H1 (cell line): ENCODE measurements at places on chromosomes 3 and 15. TPM values are rescaled to one million over a fixed set of nuclear protein-coding genes. Genes with fewer than 3 reads are reported as not detected.

- no peak for DNase-seq
- no peak overlapping the region for H3K27ac ChIP-seq
These were observed 16.9 kb downstream of the ZNF717 start for GRCh38 chr3:75768303-75769017.

GRCh38 chr3:24981924-24982323 is 446.1 kb upstream of the RARB start:
- no peaks in the 10 kb centered on the region for H3K36me3 ChIP-seq
- no peak overlapping the region for H3K27ac ChIP-seq
- DNase-seq = no peak
- H3K4me1 ChIP-seq = peaks cover 3% of the 10 kb centered on the region

DNA sequence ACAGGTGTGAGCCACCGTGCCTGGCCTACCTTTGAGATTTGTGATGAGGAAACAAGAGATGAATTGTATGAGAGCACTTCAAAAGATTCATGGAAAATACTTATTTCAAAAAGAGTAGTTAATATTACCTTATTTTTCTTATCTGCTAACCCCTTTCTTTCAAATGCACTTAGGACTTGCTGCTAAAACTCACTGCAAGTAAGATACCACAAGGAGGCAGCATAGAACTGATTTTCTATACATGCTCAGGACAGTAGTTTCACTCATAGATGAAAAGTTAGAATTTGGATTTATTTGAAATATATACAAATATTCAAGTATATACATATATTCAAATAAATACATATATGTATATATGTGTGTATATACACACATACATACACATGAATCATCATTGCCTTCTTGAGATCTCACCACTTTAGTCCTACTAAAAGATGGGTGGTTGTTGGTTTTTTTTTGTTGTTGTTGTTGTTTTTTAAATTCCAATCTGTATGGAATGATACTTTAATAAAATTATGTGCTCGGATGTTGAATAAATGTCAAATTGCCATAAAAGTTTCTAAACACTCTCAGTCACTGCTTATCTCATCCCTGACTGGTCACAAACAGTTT is 2.4 kb downstream of the CCNDBP1 start:
- no peak for DNase-seq
- H3K4me3 ChIP-seq = no peak overlapping the region
- H3K4me1 ChIP-seq = peaks cover 6% of the 10 kb centered on the region; the same call in 1 of the 2 replicates
- H3K27me3 ChIP-seq = no peaks in the 10 kb centered on the region

- DNase-seq = no peak
- H3K36me3 ChIP-seq = no peaks in the 10 kb centered on the region
- peaks cover 2% of the 10 kb centered on the region; the same call in 1 of the 2 replicates for H3K4me1 ChIP-seq
- no peaks in the 10 kb centered on the region for H3K27me3 ChIP-seq
- no peak overlapping the region for H3K27ac ChIP-seq
- H3K4me3 ChIP-seq = no peak overlapping the region
These were observed 43.0 kb downstream of the RAD54L2 start for GRCh38 chr3:51581524-51581923.

IGSF11 gene
- 1.1 and 1.6 TPM in 2 replicates for total RNA-seq

SNX22 gene
- 4.9 and 5.1 TPM in 2 replicates for total RNA-seq

PRRT3 gene
- 8.4 and 9.2 TPM in 2 replicates for total RNA-seq

- H3K4me1 ChIP-seq = no peaks in the 10 kb centered on the region
- no peak overlapping the region for H3K4me3 ChIP-seq
- no peaks in the 10 kb centered on the region for H3K36me3 ChIP-seq
- DNase-seq = no peak
- no peaks in the 10 kb centered on the region for H3K27me3 ChIP-seq
- H3K27ac ChIP-seq = no peak overlapping the region
These were observed 349.5 kb upstream of the POU1F1 start for GRCh38 chr3:87625876-87626275.

DNA sequence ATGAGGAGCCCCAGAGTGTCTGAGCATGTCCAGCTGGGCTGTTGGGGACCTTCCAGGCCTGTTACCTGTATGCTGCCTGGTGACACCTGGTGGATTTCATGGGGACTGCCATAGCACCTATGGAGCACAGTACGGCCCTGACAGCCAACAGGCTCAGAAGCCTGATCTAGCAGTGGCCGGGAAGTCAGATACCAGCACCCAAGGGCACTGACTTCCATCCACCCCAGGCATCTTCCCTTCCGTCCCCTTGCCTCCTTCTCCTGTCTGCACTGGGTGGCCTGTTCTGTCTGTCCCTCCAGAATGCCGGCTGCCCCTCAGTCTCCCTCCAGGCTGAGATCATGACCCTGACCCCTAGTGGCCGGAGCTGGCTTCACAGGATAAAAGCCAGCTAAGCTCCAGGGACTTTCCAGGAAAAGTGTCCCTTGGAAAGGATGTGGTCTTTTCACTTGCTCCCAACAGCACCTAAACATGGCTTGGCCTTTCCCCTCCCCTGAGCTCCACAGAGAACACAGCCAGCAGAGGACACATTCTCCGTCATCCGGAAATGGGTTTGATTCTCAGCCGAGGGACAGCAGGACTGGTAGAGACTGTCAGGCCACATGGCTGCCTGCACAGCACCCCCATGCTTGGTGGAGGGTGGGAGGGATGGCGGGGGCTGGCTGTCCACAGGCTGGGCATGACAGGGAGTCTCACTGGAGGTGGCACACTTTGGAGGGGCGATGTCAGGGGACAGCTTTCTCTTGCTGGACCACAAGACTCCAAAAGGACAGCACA is 9.5 kb downstream of the RPS17 start:
- H3K36me3 ChIP-seq = peaks cover 2% of the 10 kb centered on the region
- H3K4me3 ChIP-seq = peak overlapping the region; percentile 32; the same call in 1 of the 2 replicates
- H3K27me3 ChIP-seq = no peaks in the 10 kb centered on the region
- no peak overlapping the region; the same call in 1 of the 2 replicates for H3K27ac ChIP-seq

- no peaks in the 10 kb centered on the region for H3K4me1 ChIP-seq
- H3K27me3 ChIP-seq = no peaks in the 10 kb centered on the region
- peak within 1 kb of the TSS; percentile 81 for H3K4me3 ChIP-seq
These were observed at the start of gene EID1 for GRCh38 chr15:48877630-48878595. TSS of gene EID1 (plus strand) at chr15:48878134. CDS start at chr15:48878177, 43 bp downstream.

DNA sequence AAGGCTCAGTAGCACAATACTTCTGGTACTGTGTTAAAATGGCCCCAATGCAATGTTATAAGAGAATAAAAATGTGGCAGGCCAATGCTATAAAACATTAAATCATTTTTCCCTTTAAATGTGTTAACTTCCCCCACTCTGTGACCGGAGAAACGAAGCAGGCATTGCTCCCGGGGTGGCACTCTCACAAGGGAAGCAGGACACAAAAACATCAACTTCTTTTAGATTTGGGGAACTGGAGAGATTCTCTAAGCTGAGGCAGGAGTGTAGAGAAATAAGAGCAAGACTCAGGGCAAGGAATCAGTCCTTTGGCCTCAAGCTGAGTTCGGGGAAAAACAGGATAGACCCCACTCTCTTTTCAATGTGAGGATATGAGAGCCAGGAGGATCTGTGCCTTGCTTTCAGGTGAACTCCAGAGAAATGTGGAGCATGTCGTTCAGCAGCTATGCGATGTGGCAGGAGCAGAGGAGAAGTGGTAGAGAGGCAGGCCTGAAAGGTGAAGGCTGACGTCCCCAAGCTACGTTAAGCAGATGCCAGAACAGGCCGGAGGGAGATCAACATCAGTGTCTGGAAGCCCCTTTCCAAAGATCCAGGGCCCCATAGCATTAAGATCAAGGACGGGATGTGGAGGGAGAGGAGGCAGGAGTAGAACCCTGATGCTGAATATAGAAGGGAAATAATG is 160.2 kb downstream of the PLD1 start:
- DNase-seq = no peak
- H3K27me3 ChIP-seq = no peaks in the 10 kb centered on the region
- no peak overlapping the region for H3K27ac ChIP-seq
- no peaks in the 10 kb centered on the region for H3K4me1 ChIP-seq

GRCh38 chr3:197354568-197355001 is 56.2 kb upstream of the DLG1 start:
- DNase-seq = no peak
- no peak overlapping the region for H3K4me3 ChIP-seq
- H3K27ac ChIP-seq = no peak overlapping the region
- H3K36me3 ChIP-seq = no peaks in the 10 kb centered on the region
- H3K27me3 ChIP-seq = no peaks in the 10 kb centered on the region; the same call in 1 of the 2 replicates

DNA sequence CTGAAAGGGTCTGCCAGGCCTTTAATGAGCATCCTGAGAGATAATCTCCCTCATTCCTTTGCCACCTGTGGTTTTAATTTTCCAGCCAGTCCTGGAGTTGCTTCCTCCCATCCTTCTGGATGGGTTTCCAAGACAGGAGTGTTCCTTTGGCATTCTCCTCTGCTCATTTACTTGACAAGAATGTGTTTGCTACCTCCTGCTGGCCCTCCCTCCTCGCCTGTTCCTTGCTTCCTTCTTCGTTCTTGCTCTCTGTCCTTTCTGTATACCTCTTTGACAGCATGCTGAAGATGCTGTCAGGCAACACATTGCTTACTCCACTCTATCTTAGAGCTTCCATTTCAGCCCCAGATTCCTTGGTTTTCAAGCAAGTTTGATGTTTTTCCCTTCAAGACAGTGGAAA is 46.0 kb downstream of the ERC2 start:
- no peak overlapping the region for H3K4me3 ChIP-seq
- DNase-seq = no peak
- H3K27ac ChIP-seq = no peak overlapping the region
- no peaks in the 10 kb centered on the region for H3K27me3 ChIP-seq
- peaks cover 9% of the 10 kb centered on the region for H3K4me1 ChIP-seq

DNA sequence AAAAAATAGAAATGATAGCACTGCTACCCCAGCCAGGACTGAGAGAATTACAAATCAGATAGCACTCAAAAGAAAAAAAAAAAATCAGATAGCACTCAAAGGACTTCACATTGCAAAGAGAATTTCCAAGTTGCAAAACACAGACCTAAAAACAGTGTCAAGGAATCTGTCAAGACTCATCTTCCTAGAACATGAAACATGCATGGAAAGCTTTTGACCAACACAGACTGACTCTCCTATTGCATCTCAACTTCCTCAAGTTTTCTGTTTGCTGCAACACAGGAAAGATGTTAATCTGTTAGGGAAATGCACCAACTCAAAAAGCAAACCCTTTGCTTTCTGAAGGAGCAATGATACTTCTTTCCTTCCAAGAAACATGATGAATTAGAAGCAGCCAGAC is 42.3 kb downstream of the RAB27A start:
- H3K36me3 ChIP-seq = no peaks in the 10 kb centered on the region
- H3K4me1 ChIP-seq = no peaks in the 10 kb centered on the region
- no peaks in the 10 kb centered on the region for H3K27me3 ChIP-seq
- no peak overlapping the region for H3K27ac ChIP-seq
- no peak overlapping the region for H3K4me3 ChIP-seq
- no peak for DNase-seq

KBTBD12 gene
- 0.17 and 0.63 TPM in 2 replicates for total RNA-seq

DNA sequence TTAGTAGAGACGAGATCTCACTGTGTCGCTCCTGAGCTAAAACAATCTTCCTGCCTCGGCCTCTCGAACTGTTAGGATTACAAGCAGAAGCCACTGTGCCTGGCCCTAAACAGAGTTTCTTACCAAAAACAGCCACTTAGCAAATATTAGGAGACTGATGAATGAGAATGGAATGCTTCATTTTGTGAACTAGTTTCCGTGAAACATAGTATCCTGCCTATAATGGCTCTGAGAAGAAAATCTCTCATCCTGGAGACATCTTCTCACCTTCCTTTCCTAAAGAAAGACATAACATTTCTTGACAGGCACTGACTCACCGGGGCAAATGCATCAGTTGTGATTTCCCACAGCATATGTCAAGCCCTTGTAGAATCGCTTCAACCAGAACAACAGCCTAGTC is 44.9 kb downstream of the GJD2 start:
- no peaks in the 10 kb centered on the region for H3K4me1 ChIP-seq
- DNase-seq = no peak
- H3K27ac ChIP-seq = no peak overlapping the region
- no peak overlapping the region for H3K4me3 ChIP-seq

DNA sequence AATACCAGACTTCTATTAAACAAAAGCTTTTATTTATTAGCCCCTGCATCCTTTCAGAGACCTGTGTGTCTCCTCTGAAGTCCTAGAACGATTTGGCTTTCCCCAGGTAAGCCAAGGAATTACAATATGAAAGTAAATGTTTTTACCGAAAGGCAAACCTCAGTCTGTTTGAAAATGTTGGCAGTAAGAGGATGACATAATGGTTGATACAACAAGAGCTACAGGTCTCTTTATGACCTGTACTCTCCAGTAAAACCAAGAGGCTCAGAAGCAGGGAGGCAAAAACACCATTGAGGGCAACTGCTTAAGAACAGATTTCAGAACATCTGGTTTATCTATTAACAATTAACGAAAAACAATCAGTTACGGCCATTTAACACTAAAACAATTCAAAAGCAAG is 107.8 kb downstream of the ADAM10 start:
- H3K36me3 ChIP-seq = no peaks in the 10 kb centered on the region; the same call in 1 of the 2 replicates
- no peak overlapping the region for H3K27ac ChIP-seq

DNA sequence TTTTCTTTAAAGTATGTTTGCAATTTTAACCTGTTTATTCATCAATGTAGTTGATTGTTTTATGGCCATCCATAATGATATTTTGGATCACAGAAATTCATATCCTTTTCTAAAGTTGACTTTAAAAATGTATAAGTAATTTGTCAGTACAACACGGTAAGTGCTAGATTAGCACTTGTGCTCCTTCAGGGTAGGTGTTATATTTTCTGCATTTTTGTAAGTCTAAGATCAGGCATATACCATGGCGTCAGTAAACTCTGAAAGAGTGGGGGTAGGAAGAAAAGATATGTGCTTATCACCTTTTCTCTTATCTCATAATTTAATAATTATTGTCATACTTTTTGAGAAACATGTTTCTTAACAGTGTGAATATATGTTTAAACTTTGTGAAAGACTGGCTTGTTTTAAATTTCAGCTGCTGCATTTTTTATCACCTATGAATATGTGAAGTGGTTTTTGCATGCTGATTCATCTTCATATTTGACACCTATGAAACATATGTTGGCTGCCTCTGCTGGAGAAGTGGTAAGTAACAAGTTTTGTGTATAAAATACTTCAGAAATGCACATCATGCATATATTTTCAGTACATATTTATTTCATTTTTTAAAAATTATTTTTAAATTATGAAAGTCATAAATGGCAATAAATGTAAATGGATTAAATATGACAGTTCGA is 22.1 kb downstream of the SLC25A26 start:
- DNase-seq = no peak
- no peaks in the 10 kb centered on the region; the same call in 1 of the 2 replicates for H3K4me1 ChIP-seq
- H3K36me3 ChIP-seq = peaks cover 3% of the 10 kb centered on the region; the same call in 1 of the 2 replicates
- H3K27me3 ChIP-seq = no peaks in the 10 kb centered on the region
- no peak overlapping the region for H3K27ac ChIP-seq

UMPS gene
- 55.8 and 59.0 TPM in 2 replicates for total RNA-seq

FBXW12 gene
- total RNA-seq = 0.35 TPM in 1 of 2 replicates, not detected in the other
